ENCODE measurements at places on chromosomes 12 and 14. TPM values are rescaled to one million over a fixed set of nuclear protein-coding genes. Genes with fewer than 3 reads are reported as not detected.

Gene IL31
- total RNA-seq, result not detected

Gene DLGAP5
- 0.14 TPM for total RNA-seq

Gene KRT72
- not detected for total RNA-seq

Gene CCDC88C
- 11.5 TPM for total RNA-seq

Gene SLCO1B1
- not detected for total RNA-seq

Gene CFAP251
- total RNA-seq, result 3.4 TPM

Gene PIANP
- total RNA-seq, result 3.1 TPM

Gene ADGRD1
- total RNA-seq, result 21.3 TPM

Gene PMCH
- total RNA-seq, result not detected

Gene LAG3
- 1.5 TPM for total RNA-seq

Gene FAM186B
- 0.42 TPM for total RNA-seq

Gene NR1H4
- 1.9 TPM for total RNA-seq

DNA sequence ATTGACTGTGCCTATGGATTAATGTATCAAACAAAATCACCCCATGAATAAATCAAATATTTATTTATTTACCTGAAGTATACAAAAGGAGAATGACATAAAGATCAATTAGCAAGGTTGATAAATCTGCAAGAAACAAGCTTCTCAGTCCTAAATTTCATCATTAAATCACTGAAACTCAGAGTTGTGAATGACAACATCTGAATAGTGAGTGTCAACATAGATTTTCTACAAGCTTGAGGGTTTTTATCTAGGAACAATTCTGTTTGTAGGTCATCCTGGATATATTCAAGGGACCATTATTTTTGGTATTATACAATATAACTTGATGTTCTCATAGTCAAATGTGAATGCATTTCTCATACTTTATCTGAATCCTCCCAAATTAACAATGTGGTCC lies 17.4 kb upstream of the KLRF1 start:
- no peak for DNase-seq

DNA sequence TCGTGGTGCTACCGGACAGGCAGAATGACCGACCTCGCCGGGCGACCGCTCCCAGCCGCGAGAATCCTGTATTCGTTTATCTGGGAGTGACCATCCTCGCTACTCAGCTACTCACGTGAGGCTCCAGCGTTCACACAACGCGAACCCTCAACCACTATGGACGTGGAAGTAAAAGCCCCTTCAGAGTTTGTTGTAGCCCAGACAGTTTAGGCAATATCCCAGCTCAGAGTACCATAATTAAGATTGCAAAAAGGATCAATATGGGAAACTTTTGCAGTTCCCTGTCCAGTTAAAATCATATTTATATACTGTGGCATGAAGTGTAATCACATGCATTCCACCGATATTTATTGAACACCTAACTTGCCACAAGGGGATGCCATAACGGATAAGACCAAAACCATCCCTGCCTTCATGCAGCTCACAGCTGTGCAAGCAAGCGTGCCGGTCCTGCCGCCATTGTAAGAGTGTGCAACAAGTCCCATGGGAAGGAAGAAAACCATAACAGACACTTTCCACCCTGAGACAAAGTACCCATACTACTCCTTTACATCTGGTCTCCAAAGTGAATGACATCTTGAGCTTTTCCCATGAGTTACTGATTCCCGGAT lies 938 bp upstream of the MAX start:
- DNase-seq, result no peak

- DNase-seq, result peak; percentile 70
Measured at GRCh38 chr12:57744194-57744776, 554 bp upstream of the TSPAN31 start.

DNA sequence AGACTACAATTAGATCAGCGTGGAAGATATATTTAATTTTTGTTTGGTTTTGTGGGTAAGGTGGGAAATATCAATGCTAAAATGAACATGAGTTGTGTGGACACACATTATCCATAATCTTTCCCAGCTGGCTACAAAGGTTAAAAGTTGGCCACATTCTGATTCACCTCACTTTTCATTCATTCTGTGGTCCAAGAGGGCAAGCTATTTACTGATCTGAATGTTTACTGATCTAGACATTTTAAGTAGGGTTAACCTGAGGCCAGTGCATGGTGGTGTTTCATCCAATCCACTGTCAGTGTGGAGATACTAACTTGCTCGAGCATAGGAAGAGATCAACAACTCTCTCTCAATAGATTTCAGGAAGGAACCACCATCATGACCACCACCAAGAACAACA lies 71.6 kb downstream of the DCAF5 start:
- no peak for DNase-seq

DNA sequence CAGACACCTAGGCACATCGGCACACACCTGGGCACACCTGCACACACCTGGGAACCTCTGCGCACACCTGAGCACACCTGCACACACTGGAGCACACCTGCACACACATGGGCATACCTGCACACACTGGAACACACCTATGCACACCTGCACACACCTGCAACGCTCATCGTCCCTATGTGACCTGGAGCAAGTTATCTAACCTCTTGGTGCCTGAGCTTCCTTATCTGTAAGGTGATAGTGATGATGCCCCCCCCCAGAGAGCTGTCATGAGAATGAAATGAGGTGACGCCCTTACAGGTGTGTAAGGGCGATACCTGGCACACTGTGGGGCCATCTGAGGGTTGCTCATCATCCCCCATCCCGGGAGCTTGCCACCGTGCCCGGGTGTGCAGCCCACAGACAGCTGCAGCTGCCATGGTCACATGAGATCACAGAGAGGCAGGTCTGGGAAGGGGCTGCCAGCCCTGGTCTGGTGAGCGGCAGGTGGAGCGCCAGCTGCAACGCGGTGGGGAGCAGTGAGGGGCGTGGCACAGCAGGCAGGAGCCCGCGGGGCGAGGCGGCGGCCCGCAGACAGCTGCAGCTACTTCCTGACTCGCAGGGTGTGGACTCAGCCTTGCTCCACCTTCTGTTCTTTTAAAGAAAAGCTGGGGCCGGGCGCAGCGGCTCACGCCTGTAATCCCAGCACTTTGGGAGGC lies 59.9 kb upstream of the FBRSL1 start:
- DNase-seq, result no peak

GRCh38 chr14:22547948-22548750 lies 40.9 kb downstream of the DAD1 start:
- DNase-seq, result no peak

DNA sequence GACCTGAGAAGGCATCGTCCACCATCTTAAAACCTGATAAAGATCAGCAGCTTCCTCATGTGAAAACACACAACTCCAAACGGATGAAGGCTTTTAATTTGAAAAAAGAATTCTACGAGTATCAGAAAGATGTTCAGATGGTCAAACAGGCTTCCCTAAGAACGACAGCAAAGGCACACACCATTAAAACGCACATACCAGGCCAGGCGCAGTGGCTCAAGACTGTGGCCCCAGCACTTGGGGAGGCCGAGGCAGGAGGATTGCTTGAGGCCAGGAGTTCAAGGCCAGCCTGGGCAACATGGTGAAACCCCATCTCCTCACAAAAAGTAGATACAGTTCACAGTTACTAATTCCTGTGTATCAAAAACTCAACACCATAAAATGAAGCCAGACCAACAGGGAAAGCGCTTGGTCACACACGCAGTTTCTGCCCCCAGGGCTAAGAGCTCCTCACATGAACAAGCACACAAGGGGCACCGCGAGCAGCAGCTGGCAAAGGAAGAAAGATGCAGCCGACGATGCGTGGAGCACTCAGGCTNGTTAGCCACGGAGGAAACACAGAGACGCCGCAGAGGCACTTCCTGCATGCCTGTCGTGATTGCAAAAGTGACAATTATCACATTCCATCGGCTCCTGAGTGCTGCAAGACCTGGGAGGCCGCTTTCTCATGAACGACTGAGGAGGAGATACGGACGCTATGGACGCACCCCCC lies 78.0 kb downstream of the NOC4L start:
- DNase-seq, result no peak

GRCh38 chr14:94088516-94088915 lies 7.4 kb downstream of the IFI27L1 start:
- DNase-seq, result no peak

DNA sequence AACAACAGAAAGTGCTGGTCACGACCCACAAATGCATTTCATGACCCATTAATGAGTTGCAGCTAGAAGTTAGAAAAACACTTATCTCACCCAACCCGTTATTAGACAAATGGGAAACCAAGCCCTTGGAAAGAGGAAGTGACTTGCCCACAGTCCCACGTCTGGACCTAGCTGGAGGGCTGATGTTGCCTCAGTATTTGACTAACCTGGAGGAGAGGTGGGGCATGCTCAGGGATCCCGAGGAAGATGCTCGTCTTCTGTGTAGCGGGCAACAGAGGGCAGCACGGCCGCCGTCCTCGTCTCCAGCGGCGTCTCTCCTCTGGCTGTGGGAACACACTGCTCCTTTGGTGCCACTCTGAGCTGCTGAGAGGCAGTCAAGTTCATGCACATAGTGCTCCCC lies 12.7 kb downstream of the CCND2 start:
- no peak for DNase-seq

- peak; percentile 22 for DNase-seq
Measured at GRCh38 chr12:8145754-8146441, 10.9 kb upstream of the ZNF705A start.

GRCh38 chr14:82796086-82796485 lies 1262.4 kb upstream of the SEL1L start:
- no peak for DNase-seq

DNA sequence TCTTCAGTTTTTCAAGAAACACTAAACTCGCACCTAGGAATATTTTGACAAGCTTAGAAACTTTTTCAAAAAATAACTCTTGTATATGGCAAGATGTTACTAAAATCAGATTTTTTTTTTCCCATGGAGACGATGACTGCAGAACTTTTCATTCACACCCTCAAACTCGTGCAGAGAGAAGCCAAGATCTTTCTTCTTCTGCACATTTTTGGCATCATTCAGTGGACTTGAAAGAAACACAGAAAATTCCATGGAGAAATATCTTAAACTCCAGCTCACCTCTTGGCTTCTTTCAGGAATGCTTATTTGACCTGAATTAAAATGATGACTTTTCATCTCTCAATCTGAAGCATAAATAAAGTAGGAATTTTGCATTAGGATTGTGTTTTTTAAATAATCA lies 919.4 kb downstream of the NRXN3 start:
- DNase-seq, result no peak

DNA sequence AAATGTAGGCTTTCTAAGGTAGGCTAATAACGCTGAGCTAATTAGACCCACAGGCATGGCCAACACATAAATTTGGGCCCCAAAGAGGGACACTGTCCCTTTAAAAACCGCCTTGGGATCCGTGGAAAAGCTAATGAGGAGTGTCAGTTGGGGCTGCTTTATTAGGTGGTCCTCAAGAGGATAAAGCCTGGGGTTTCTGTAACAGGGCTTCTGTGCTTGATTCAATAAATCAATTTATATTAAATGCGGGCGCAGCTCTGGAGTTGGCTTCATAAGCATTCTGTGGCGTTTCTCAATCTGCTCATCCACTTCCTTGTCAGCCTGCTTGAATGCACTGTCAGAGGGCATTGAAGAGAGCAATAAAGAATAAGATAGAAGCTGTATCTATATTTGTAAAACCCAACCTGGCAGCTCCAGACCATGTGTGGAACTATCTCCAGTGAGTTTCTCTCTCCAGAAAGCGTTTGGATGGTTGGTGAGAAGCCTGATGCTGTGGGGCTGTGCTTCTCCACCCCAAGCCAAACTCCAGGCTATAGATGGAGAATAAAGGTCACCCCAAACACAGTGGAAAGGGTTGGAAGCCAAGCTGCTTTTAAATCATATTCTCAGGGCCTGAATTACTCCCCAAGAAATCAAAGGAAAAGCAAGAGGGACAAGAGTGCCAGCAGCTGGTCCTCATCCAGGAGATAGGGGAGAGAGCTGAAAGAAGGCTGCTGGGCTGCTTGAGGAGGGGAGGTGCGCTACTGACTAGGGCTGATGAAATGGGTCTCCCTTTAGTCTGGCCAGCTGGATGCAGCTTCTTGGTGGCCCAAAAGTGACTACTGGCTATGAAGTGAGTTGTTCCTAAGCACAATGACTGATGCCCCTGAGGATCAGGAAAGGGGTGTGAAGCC lies 222.0 kb downstream of the PPM1H start:
- DNase-seq, result no peak

- no peak for DNase-seq
Measured at GRCh38 chr12:110047297-110047940, 903 bp downstream of the C12orf76 start.

DNA sequence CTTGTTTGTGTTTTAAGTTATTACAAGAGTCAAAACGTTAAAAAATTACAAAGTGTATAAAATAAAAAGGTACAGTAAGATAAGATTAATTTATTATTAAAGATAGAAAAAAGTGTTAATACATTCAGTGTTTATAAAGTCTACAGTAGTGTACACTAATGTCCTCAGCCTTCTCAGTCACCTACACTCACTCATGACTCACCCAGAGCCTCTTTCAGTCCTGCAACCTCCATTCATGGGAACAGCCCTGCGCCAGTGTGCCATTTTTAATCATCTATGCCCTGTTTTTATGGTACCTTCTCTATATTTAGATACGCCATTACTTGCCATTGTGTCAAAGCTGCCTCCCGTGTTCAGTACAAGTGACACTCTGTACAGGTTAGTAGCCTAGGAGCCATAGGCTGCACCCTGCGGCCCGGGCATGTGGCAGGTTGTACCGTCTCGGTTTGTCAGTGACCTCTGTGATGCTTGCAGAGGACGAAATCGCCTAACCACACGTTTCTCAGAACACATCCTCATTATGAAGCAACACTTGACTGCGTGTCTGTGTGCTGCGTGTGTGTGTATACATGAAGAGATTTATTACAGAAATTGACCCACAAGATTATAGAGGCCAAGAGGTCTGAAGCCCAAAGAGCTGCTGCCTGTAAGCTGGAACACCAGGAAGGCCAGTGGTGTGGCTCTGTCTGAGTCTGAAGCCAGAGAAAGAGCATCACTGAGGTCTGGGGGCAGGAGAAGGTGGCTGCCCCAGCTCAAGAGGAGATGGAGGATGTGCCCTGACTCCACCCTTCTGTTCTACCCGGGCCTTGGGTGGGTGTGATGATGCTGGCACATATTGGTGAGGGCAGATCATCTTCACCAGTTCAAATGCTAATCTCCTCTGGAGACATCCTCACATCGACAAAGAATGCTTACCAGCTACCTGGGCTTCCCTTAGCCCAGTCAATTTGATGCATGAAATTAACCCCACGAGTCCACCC lies 116.6 kb upstream of the C14orf180 start:
- DNase-seq, result no peak

GRCh38 chr12:13362260-13362841 lies 165.8 kb downstream of the EMP1 start:
- no peak for DNase-seq

Measured in thoracic aorta (tissue), 2 donors.